Non-pigmented ciliary epithelial cell (primary cell): ENCODE measurements at places on chromosomes 5 and 9.

DNA sequence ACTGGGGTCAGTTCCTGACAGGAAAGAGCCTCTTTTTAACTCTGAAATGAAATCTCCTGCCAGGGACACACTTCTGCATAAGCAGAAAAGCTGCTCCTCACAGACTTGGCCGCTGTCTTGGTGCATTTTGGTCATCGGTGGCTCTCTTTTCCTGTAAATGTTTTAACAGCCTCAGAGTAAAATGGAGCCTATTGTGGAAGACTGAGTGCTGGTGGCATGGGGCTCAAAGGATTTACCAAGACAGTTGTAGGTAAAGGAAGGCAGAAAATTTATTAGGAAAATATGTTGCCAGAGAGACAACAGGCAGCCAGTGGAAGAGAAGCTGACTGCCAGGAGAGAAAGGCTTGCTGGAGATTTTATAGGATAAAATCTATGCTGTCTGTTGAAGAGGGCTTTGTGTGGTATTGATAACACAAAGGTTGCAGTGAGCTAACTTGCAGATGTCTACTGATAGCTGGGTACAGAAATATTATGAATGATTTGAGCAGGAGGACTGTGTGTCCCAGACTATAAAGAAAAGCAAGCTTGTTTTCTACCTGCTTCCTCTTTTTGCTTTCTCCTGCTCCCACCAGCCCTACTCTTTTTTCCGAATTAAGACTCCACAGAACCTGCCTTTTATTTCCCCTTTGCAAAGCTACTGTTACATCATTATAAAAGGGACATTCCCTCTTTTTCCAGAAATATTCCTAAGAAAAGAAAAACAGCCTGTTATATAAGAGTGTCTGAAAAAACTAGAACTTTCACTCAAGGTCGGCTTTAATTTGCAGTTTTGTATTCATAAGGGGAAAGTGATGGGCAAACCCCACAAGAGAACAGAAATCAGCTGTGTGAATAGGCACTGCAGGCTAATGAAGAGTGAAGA is 27.9 kb upstream of the IFNA14 start:
- DNase-seq: no peak

GRCh38 chr9:94865582-94866452 is 139.3 kb downstream of the AOPEP start:
- no peak for DNase-seq

DNA sequence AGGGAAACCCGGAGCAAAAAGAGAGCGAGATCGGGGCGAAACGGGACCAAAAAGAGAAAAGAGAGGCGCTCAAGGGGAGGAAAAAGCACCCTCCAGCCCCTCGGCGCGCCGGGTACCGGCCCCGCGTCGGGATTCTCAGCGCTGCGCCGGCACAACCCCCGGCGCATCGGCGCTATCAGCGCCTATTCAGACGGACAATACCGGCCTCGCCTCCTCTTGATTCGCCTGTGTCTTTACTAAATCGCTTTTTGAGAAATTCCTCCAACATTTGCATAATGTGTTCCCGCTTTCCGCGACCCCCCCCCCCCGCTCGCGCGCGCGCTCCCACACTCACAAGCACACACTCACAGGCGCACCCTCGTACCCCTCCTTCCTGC is 578 bp downstream of the LHX6 start:
- no peak for DNase-seq

GRCh38 chr9:124906966-124907365 is 33.9 kb downstream of the GOLGA1 start:
- no peak for DNase-seq

GRCh38 chr5:82749461-82749820 is 327.8 kb downstream of the TMEM167A start:
- DNase-seq: no peak

- no peak for DNase-seq
Measured at GRCh38 chr9:127974001-127974768, 6.6 kb downstream of the EEIG1 start.

DNA sequence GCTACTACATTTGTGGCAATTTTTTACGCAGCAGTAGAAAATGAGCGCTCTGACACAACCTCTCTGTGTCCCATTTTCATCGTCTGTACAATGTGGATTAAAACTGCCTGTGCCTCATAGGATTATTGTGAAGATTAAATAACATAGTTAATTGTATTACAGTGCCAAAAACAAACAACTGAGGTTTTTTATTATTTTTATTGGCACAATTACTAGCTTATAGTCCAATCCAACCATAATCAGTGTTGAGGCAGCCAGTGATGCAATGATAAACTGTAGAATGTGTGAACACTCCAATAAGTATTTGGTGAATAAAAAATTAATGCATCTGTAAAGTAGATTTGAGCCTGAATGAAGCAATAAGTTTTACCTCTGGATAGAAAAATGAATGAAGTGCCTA is 588.3 kb downstream of the DNAH5 start:
- no peak for DNase-seq

DNA sequence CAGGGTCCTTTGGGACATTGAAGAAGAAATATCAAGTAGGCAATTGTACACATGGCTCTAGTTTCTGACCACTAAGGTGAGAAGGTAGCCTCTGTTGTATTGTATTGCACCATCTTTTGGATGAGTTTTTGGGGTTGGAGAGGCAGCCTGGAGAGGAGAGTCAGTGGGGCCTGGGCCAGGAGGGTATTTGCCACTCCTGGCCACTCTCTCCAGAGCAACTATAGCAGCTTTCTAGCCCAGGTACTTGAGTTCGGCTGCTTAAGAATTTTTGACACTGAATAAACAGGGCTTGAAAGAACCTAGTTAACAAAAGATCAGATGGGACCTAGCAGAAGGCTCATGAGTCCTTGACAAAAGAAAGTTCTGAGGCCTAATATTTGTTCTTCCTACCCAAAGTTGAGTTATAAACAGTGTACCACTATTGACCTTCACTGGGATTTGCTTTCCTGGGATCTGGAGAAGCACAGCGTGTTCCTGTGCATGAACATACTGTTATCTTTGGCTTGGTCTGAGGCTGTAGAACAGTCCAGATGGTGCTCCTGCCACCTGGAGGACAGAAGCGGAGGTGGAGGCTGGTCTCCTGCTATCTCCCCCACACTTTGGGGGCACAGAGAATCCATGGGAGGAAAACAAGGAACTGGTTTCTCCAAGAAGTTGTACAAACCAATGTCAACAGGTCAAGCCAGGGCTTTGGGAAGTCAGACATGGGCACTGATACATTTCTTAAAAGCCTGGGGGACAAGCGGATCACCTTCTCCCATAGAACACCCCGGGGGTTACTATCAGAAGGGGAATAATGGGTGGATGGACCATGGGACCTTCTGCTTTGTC is 110.4 kb upstream of the LIFR start:
- peak; percentile 19 for DNase-seq

DNA sequence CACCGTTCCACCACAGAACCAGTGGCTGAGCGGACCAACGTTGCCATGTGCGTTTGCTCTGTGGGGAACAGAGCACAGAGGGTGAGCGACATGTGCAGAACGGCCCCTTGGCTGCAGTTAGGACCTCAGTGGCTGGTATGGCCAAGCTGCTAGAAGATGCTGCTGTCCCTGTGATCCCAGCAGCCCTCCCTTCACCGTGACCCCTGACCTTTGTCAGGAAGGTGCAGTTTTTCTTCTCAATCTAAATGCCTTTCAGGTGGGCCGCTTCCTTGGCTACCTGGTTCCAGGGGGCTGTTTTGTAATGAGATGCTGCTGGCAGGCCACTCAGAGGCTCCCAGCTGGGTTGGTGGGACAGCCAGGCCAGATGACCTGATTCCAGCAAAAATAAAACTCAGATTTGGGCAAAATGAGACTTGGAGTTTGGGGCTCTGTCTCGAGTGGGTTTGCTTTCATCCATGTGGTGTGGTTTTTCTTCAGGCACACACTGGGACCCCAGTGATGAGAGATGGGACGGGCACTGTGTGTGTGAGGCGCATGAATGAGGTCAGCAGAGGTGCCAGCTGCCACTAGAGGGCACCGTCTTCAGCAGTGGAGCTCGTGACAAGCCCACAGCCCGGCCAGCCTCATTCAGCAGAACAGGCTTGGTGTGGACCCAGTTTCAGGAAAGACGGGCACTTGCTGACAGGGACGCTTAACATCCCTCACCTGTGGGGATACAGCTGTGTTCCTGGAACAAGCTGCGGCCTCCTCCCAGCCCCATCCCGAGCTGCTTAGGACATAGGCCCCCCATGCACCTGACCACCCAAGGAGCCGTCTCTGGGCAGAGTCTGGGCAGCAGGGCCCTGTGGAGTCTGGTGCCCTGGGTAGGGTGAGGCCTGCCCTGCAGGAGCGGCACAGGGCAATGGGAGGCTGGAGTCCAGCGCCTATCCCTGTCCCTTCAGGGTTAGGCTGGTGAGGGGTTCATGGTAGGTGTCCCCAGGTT is 4.1 kb downstream of the MRPS2 start:
- no peak for DNase-seq

- DNase-seq: peak; percentile 27
Measured at GRCh38 chr9:129006328-129007034, 21.6 kb downstream of the SH3GLB2 start.

DNA sequence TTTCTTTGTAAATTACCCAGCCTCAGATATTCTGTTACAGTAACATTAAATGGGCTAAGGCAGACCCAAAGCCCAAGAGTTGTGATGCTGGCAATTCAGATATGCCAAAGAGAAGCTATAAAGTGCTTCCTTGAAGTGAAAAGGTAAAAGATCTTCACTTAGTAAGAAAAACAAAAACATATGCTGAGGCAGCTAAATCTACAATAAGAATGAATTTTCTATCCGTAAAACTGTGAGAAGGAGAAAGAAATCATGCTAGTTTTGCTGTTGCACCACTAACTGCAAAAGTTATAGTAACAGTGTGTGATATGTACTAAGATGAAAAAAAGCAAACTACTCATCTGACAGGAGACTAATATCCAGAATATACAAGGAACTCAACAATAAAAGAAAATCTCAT is 39.9 kb downstream of the FAM114A2 start:
- no peak for DNase-seq

DNA sequence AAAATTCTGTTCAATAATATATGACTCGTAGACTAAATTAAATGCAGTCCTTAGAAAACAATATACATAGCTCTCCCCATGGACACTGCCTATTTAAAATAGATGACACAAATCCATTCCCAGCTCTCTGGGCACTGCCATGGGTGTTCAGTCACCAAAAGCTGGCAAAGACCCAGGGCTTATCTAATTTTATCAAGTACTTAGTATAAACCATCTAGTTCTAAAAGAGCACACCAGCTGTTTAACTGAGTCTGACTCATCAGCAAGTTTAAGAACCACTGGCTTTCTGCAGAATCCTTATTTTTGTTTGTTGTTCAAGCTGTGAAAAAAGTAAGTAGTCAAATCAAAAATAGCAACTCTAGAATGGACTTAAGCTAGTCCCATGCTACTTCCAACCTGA is 107.6 kb downstream of the PLPP1 start:
- DNase-seq: no peak

DNA sequence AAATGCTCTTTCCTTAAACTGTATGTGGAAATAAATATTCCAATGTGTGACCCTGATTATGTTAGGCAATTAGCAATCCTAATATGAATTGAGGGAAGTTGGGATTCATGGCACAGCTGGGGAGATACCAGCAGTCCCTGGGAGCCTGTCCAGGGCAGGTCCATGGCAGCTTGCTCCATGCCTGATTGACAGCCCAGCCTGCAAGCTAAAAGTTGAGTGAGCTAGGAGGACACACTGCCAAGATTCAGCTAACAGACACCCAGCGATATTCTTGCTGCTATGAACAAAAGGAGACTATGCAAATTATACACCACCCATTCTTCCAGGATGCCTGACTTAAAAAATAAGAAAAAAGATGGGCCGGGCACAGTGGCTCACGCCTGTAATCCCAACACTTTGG is 6.2 kb downstream of the TGFBI start:
- no peak for DNase-seq

- DNase-seq: no peak
Measured at GRCh38 chr5:129917224-129917623, 13.0 kb downstream of the CHSY3 start.

DNA sequence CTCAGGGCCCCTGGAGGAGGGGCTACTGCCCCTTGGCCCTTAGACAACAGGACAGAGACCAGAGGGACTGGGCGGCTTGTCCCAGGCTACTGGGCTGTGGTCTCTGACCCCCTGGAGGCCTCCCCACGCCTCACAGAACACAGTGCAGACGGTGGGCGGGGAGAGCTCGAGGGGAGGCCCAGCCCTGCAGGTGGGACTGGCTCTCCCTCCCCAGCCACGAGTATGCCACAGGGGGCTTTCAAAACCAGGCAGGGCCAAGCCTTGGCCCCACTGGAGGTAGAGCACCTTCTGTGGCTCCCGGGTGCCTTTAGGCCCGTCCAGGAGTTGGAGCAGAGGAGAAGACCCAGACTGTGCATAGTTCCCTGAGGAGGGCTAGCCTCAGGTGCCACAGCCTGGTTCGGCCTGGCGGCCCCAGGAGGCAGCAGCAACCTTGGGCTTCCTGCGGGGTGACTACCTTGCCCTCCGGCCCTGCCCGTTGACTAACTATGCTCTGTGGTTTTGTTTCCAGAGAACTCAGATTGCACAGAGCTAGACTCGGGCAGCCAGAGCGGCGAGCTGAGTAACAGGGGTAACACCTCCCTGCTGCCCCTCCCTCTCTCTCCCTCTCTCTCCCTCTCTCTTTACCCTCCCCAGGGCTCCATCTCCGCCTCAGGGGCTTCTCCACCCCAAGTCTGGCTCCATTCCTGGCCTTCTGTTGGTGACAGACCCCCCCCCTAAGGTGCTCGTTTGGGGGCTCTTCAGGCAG is 15.5 kb downstream of the CARD19 start:
- DNase-seq: no peak

GRCh38 chr5:79053321-79053720 is 16.2 kb downstream of the DMGDH start:
- no peak for DNase-seq

DNA sequence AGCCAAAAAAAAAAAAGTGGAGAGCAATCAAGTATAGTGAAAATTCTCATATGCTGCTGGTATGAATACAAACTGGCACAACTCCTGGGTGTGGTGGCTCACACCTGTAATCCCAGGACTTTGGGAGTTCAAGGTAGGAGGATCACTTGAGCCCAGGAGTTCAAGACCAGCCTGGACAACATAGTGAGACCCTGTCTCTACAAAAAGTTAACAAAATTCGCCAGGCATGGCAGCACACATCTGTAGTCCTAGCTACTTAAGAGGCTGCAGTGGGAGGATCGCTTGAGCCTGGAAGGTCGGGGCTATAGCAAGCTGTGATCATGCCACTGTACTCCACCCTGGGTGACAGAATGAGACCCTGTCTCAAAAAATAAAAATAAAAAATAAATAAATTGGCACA is 51.7 kb downstream of the FNIP1 start:
- no peak for DNase-seq

DNA sequence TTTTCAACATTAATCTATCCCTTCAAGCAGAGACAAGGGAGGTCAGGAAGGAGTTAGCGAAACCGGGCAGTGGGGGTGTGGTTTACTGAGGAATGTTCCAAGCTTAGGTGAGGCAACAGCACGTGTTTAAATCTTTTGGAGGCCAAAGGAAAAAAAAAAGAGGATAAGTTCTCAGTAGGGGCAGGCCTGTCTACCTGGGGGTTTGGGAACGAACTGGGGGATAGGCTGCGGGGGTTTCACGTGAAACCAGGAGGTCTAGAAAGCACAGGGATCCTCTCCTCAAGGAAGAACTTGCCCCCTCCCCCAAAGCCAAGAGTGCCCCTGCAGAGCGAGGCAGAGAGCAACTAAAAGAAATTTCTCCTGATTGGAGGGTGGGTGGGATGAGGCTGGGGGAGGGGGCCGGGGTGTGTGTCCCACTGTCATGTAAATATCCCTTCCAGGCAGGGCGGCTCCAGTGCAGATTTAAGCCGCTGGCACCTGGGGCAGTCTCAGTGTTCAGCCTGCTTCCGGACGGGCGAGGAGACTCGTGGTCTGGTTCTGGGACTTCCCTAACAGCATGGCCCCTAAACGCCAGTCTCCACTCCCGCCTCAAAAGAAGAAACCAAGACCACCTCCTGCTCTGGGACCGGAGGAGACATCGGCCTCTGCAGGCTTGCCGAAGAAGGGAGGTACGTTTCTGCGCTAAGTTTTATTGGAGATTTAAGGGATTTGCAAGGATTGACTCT is 5.5 kb upstream of the SET start:
- no peak for DNase-seq
